Muscle of leg (tissue), 16 donors: ENCODE measurements at places on chromosomes 7 and 10.

DNA sequence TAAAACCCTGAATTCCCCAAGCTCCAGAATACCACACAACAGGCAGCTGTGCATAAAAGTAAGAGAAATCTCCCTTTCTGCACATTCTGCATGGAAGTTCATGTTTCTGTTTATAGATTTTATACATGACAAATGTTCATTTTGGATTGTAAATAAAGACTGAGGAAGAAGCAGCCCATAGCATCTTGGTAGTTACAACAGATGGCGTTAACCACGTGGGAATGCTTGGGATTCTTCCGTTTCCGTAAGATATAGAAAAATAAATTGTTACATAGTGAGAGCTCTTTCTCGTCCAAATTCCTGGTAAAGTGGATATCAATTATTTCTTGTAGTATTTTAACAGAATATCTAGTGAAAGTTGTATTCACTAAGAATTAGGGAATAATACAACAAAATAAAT, 1016.5 kb downstream of the GRM8 start:
- no peak for DNase-seq

DNA sequence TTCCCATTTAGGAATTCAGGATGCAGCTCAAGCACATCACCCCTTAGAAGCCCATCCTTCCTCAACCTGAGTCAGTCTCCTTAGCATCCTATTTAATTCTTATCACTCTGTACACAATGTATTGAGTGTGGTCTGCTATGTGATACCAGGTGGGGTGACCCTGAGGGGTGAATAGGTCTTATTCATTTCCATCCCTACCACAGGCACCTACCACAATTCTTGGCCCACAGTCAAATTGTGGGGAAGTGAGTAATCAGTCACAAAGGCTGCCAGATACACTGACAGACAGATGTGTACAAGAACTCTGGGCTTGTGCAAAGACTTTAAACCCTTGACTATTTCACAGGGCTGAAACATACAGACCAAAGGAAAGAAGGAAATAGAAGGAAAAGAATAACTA, 560.5 kb downstream of the PARD3 start:
- DNase-seq, result no peak

GRCh38 chr10:68043030-68043429, 32.1 kb downstream of the HERC4 start:
- DNase-seq, result no peak

- DNase-seq, result no peak
These were observed 76.0 kb upstream of the PDGFA start for GRCh38 chr7:595621-596010.
